IPS DF 6.9 (cell line): ENCODE measurements at places on chromosomes 5 and 9.

DNA sequence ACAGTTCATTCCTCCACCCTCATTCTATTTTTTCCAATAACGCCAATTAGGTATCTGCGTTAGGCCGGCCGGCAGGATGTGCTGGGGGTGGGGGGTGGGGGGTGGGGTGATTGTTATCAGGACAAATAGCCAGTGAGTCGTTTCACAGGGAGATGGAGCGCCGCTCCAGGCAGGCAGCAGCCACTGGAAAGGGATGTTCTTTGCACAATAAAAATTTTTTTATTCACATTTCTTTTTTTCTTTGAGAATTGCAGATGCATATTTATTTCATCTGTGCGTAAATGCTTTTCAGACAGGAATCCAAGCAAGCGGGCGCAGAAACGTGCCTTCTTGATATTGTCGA, 4.1 kb downstream of the LMX1B start:
- DNase-seq = no peak

DNA sequence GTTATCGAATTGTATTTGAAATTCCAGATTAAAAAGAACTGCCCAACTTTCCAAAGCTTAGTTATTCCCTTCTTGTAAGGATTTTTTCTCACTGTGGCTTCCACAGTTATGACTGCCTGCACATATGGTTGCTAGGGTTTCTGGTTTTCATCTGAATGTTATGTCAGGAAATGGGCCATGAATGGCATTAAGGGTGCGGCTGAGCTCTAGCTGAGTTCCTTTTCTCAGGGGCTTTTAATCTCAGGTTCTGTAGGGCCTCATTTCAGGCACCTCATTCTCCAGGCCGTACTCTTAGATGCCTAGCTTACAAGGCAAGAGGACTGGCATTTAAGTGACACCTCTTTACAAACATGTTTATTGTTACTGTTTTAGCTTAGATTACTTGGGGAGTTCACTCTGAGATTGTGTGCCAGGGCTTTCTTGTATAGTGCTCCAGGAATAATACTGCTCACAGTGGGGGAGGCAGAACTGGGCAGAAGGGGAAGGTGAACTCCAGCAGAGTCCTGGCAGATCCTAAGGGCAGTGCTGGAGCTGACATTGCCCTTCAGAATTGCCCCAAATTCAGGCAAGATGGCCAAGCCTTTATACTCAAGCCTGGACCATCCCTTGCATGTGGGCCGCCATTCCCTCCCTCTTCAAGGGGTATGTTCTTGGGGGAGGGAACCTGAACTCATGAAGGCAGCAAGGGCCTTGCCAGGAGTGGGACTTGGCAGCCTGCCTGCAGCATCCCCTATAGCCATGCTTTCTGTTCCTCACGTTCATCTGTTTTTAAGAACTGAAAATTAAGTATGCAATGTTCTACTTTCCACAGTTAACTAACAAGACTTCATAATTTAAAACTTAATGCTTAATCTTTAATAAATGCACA, 111.5 kb downstream of the KDM4C start:
- peak; percentile 11 for DNase-seq

DNA sequence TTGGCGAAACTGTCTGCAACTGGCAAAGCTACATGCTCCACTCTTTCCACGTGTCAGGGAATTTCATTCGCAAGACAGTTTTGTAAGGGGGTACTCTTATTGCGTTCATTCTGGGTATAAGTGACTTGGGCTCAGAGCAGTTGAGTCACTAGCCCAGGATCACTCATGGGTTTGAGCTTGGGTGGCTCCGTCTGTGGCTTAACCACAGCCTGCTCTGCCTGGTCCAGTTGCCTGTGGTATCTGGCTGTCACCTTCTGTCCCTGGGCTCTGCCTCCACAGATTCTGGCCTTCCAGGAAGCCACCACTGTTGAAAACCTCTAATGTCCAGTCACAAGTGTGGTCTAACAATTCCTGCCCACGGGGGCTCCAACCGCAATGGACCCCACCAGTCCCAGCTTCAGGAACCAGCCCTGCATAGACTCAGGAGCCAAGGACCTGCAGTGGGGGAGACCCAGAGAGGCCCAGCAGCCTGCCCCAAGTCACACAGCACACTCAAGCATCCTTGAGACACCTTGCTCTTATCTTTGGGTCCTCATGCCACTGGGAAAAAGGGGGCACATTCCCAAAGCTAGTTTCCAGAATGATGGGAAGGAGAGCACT, 10.4 kb downstream of the KIF12 start:
- no peak for DNase-seq

GRCh38 chr5:67814569-67815311, 400.8 kb upstream of the PIK3R1 start:
- no peak for DNase-seq

GRCh38 chr5:98780390-98780789, 6.9 kb downstream of the RGMB start:
- no peak for DNase-seq

- DNase-seq = no peak
Measured at GRCh38 chr9:32487981-32488380, 38.0 kb downstream of the RIGI start.

DNA sequence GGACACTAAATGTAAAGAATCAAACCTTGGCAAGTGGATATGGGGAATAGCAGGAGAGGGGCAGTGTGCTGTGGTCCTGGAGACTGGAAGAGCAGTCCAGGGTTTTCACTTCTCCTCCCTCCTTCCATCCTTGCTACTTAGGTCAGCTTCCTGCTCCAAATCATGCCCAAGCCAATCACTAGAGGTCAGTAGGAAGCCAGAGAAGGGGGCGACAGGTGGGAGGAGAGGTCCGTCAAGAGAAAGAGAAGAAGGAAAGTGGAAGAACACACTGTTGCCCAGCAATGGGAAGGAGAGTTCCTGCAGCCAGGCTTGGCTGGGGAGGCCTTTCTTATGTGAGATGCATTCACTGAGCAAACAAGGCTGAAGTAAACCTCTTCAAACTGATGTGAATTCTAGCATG, 289.6 kb downstream of the DTWD2 start:
- DNase-seq = no peak

GRCh38 chr9:89179540-89179894, 899 bp upstream of the SHC3 start:
- DNase-seq = no peak

DNA sequence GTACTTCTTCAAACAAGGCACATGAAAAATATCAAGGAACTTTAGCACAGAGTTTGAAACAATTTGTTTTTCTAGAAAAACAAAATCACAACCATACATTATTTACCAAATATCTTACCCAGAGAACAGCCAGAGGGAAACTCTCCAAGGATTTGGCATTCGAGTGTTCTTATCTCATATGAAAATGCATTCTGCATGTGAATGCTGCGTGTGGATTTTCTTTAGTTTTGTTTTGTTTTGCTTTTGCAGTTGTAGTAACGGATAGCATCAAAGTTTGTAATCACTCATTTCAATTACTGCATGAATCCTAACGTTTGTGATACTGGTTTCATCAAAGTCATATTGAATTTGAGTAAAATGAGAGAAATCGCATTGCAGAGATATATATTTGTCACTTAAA, 28.0 kb downstream of the ADAMTSL1 start:
- DNase-seq = no peak

- DNase-seq = no peak
Measured at GRCh38 chr9:126331964-126332748, 5.5 kb downstream of the MVB12B start.

DNA sequence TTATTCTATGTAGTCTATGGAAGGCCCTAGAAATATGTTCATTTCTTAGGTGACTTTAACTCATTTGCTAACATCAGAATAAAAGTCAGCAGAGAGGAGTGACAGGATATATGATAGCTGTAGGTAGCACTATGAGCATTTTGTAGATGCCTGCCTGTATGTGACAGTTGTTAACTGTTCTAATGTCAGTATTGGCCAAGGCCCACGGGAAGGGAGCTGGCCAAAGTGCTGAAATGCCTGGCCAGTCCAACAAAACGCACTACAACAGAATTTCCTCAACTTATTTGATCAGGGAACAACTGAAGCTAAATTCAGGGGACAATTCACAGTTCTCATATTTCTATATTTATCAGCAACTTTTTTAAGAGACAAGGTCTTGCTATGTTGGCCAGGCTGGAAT, 20.8 kb downstream of the SV2C start:
- no peak for DNase-seq

- no peak for DNase-seq
Measured at GRCh38 chr9:112817860-112818203, 67.3 kb downstream of the SNX30 start.

- no peak for DNase-seq
Measured at GRCh38 chr5:9239071-9239470, 306.8 kb downstream of the SEMA5A start.

- no peak for DNase-seq
Measured at GRCh38 chr9:135290086-135290485, 189.5 kb upstream of the PPP1R26 start.

DNA sequence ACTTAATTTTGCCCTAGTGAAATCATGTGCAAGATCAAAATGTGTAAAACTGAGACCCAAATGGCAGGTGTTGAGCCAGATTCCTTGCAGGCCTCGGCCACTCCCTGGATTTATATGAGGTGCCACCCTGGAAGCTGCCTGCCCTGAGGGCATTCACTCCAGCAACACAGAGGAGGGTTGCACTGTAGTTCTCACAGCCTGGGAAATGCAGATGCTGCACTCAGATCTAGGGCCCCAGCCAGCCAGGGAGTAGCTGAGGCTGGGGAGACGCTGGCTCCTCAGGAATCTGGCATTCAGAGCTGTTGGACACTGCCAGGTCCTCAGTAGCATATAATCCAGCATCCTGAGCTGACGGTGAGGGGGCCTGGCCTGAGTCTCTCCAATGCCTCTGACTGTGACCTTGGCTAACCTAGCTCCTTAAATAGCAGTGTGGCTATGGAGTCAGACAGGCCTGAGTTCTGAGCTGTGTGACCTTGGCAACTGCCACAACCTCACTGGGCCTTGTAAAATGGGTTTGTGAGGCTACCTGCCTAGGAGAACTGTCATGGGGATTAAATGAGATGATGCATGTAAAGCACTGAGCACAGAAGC, 8.7 kb downstream of the KCNMB1 start:
- no peak for DNase-seq

GRCh38 chr5:138659561-138659960, 84.4 kb upstream of the HSPA9 start:
- no peak for DNase-seq

- no peak for DNase-seq
Measured at GRCh38 chr9:87406543-87407166, 91.0 kb upstream of the DAPK1 start.

- DNase-seq = no peak
Measured at GRCh38 chr5:134468921-134469400, 56.5 kb upstream of the JADE2 start.

DNA sequence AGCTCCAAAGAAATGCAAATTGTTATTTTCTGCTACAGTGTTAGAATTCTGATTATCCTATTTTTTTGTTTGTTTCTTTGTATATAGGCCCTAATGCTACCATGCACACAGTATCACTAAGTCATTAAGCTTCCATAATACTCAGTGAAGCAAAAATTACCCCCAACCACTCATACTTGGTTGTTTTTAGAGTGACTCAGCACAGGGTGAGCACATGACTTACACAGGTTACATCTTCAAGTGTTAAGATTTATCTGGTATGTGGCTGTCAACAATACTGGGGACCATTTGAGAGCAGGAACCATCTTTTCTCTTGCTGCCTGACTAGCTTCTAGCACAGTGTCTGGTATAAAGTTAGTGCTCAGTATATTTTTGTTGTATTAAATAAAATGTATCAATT, 255.8 kb upstream of the SLC24A2 start:
- DNase-seq = no peak

- DNase-seq = no peak
Measured at GRCh38 chr5:101688156-101688555, 607.9 kb downstream of the SLCO4C1 start.

- DNase-seq = no peak
Measured at GRCh38 chr5:82355053-82355452, 76.9 kb upstream of the RPS23 start.

GRCh38 chr5:138444774-138445546, 6.1 kb downstream of the REEP2 start:
- DNase-seq = no peak

DNA sequence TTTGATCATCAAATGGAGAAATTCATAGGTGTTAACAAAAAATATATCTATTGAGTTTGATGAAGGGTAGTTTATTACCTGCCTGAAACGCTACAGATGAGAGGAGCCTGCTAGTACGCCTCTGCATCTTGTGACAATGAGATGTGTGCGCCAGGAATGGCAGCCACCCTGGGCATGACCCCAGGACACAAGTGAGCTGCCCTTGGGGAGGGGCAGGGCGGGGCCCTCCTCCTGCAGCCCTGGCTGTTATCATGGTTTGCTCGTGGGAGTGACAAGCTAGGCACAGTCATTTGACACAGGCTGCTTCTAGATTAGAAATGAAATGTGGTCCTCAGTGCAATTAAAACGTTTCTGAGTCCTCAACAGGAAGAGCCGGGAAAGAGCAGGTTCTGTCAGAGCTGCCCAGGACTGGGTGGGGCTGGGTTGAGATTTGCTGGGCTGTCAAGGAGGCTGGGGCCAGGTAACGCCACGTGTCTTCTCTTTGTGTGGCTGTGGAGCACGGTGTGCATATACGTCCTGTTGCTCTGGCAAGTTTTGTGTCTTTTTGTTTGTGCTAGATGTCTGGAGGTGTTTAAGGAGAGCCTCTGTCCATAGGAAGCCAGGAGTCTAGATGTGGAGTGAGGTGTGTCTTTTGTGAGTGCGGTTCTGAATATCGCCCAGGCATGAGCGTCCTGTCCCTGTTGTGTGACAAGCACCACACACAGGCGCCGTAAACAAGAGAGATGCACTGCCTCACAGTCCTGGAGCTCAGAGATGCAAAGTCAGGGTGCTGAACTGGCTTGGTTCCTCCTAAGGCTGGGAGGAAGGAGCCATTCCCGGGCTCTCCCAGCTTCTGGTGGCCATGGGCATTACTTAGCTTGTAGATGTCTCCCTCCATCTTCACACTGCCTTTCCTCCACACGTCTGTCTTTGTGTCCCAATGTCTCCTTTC, 129.0 kb upstream of the IRX4 start:
- DNase-seq = no peak
